Activated CD4-positive, alpha-beta T cell treated with anti-CD3 and anti-CD28 coated beads, Interleukin-2, Interleukin-6, amounts not matched to agents 100 ng/mL and 50 ng/mL, durations not matched to agents 16 hours and 8 hours (primary cell): ENCODE measurements at places on chromosomes 1 and 21.
A peak's percentile ranks its signal among the peaks of the same experiment; 100 is the strongest.

DNA sequence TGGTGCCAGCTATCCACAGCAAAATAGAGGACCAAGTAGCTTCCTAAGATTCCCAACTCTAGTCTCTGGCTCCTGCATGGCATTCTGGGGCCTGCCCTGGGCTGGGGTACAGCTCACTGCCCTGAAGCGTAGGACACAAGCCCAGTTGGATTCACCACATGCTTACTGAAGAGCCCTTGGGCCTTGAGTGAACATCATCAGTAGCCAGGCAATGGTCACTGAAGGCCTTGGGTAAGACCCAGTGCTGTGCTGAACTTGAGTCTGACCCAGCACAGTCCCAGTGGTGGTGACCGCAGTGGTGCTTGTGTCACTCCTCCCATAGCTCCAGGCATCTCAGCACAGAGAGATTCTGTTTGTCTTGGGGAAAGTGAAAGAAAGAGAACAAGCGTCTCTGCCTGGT, 7.7 kb upstream of the LCE3A start:
- no peak for DNase-seq

DNA sequence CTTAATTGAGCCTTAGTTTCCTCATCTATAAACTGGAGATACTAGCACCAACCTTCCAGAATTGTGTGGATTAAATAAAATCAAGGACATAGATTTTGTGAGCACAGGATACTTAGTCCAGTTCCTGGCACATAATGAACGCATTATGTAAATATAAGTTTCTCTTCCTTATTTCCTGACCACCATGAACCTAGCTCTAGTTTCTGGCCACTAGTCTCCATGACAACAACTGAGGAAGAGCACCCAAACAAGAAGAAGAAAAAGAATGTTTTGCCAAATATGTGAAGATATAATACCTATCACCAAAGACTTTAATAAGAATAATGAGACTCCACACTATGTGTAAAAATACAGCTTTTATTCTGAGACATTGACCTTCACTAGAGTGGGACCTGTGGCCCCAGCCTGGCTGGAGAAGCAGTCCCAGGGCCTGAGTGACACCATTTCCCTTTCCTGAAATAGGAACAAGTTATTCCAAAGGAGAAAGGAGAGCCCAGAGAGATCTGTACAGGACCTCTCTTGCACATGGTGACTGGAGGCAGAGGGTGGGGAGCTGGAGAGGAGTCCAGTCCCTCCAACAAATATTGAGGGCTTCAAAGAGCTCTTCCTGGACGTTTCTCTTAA, 940 bp upstream of the USF1 start:
- DNase-seq: no peak

GRCh38 chr1:165831146-165831545, 3.7 kb downstream of the UCK2 start:
- DNase-seq: no peak

GRCh38 chr21:44657635-44658540, at the start of gene KRTAP12-3:
Gene KRTAP12-3, plus strand, starts transcription at chr21:44657932. Its CDS starts 48 bp downstream, at chr21:44657980.
- peak; percentile 51 for DNase-seq

DNA sequence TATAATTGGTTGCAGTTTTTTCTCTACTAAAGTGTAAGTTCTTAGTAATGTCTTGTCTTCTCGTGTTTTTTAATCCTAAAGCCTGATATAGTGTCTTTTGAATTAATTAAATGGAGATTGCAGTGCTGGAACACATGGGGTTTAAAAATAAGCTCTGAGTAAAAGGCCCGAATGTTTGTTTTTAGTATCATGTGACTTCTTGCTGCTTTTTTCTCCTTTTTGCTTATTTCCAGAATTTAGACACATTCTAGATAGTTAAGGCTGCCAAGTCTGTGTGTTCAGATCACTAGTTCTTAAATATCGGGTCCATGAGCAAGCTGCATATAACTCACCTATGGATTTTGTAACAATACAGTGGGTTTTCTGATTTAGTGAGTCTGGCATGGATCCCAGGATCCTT, 27.5 kb downstream of the KCTD3 start:
- no peak for DNase-seq

- peak; percentile 34 for DNase-seq
Measured at GRCh38 chr21:29104239-29104708, 26.2 kb upstream of the MAP3K7CL start.

- DNase-seq: no peak
Measured at GRCh38 chr1:14282707-14283106, 315.8 kb upstream of the KAZN start.

- DNase-seq: no peak
Measured at GRCh38 chr21:42367367-42368165, 1.2 kb upstream of the TFF1 start.

DNA sequence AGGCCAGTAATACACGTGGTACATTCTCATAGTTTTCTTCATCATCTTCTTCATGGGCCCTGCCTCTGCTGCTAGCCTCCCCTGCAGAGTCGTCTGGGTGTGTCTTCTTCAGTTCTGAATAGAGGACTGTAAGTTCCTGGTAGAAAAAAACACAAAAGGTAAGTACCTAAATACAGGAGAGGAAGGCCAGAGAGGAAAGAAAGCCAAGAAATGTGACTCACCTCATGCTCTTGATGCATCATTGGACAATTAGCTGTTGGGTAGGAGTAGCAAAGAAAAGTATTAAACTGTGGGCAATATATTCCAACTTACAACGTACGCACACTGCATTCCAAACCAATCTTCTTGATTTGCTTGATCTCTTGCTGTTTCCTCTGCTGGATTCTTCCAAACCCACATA, 21.8 kb downstream of the FCRL3 start:
- DNase-seq: no peak

DNA sequence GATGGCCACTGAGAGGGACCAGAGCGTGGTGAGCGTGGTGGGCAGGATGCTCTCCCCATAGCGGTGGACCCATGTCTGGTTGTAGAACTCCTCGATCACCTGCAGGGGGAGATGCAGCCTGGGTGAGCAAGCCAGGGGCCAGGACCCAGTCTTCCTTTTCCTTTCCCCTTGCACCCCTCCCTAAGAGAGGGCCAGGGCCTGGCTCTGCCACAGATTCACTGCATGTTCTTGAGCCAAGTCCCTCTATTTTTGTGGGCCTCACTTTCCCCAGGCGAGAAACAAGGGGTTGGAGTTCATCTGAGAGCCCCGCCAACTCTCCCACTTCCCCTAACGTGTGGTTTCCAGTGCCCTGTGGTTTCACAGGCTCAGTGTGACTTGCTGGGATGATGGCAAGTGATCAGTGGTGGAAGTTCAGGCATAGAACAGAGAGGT, 27.5 kb downstream of the SLC2A1 start:
- peak; percentile 82 for DNase-seq

DNA sequence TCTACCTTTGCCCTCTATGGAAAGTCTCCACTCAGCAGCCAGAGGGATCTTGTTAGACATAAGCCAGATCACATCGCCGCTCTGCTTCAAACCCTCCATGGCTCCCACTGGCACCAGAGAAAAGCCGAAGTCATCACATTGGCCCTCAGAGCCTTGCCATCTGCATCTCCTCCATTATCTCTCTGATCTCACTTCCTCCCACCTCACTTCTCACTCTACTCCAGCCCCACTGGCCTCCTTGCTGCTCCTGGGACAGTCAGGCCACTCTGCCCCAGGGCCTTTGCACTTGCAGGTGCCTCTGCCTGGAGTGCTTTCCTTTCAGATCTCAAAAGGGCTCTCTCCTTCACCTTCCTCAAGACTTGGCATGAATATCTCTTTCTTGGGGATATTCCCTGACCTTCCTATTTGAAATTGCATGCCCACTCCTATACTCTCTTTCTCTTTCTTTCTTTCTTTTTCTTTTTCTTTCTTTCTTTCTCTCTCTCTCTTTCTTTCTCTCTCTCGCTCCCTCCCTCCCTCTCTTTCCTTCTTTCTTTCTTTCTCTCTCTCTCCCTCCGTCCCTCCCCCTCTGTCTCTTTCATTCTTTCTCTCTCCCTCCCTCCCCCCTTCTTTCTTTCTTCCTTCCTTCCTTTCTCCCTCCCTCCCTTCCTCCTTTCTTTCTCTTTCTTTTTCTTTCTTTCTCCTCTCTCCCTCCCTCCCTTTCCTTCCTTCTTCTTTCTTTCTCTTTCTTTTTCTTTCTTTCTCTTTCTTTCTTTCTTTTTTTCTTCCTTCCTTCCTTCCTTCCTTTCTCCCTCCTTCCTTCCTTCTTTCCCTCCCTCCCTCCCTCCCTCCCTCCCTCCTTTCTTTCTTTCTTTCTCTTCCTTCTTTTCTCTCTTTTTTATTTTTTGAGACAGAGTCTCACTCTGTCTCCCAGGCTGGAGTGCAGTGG, 96.0 kb upstream of the CASZ1 start:
- DNase-seq: no peak

DNA sequence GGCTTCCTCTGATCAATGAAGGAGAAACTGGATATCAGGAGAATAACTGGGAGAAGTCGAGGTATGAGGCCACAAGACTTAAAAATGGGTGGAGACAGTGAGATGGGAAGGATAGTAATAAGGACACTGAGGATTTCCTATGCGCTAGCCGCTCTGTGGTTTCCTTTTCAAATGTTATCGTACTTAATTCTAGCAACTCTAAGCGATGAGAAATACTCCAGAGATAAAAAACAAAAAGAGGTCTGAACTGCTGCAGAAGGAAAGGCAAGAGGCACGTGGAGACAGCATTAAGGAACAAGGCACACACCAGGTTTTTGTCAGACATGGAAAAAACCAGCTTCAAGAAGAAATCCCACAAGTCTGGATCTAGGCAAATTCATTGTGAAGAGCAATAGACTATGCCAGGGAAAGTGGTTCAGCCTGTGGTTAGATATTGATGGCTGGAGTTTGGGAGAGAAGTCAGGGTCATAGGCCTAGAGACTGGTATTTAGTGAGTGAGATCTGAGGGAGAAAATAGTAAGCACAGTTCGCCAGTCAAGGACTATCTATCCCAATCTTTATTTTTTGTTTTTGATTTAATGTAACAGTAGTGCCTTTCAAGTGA, 5.3 kb downstream of the CLCA2 start:
- no peak for DNase-seq

GRCh38 chr1:53395671-53396215, 63.5 kb upstream of the DMRTB1 start:
- no peak for DNase-seq

DNA sequence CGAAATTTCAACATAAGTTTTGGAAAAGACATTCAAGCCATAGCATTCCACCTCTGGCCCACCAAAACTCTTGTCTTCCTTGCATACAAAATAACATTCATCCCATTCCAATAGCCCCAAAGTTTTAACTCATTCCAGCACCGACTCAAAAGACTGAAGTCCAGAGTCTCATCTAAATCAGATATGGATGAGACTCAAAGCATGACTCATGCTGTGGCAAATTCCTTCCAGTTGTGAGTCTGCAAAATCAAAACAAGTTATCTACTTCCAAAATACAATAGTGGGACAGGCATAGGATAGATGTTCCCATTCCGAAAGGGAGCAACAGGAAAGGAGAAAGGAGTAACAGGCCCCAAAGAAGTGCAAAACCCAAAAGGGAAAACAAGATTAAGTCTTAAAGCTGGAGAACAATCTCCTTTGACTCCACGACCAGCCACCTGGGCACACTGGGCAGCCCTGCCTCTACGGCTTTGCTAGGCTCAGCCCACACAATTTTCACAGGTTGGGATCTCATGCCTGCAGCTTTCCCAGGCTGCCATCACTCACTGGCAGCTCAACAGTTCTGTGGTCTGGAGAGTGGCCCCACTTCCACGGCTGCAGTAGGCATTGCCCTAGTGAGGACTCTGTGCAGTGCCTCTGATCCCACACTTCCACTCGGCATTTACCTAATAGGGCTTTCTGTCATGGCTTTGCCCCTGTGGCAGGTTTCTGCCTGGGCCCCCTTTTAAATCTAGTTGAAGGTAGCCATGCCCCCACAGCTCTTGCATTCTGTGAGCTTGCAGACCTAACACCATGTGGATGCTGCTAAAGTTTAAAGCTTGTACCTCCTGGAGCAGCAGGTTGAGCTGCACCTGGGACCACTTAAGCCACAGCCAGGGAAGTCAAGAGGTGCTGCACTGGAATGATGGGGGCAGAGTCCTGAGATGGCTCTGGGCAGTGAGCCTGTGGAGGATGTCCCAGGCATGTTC, 51.0 kb downstream of the RUNX3 start:
- DNase-seq: no peak

DNA sequence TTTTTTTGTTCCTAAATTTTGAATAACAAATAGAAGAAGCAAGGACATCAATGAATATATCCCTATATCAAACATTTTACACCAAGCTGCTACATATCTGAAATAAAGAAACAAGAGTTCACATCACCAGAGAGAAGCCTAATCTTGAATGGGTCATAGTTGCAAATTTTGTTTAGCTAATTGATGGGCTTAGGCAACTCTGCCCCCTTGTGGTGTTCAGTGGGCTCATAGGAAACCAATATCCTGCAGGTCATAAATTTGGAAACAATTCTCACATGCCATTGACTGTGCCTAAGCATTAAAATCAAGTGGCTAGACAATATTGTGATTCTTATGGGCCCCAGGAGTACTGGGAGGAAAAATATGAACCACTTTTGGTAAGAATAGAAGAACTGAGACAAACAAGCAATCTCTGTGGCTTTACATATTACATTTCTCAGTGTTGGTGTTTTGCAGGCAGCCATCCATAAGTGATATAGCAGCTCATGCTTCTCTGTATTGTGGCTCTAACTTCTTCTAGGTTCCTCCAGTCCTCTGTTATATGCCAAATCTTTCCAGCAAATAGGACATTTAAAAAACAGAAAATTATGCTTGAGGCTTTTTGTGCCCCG, 1262.8 kb upstream of the PRMT6 start:
- DNase-seq: peak; percentile 40

- no peak for DNase-seq
Measured at GRCh38 chr1:89287181-89288050, 14.8 kb upstream of the GBP5 start.

- DNase-seq: no peak
Measured at GRCh38 chr1:226506921-226507320, 41.6 kb upstream of the STUM start.

- DNase-seq: no peak
Measured at GRCh38 chr1:40662151-40662550, 3.3 kb downstream of the RIMS3 start.

DNA sequence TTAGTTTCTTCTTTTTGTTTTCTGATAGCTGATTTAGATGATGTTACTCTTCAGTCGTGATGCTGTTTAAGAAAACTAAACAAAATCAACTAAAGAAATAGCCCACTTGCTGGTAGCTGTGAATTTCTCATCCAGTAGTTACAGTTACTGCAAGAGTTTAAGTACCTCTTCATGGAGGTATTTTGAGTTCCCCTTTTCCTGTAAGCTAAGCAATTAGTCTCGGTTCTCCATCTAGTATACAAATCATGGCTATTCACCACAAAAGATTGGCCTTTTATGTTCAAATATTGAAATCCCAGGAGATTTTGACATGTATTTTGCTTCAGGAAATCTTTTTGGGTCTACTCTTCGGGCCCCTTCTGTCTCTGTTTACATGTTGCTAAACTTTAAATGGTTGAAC, 31.1 kb downstream of the HUNK start:
- DNase-seq: no peak
